ENCODE measurements at places on chromosomes 13 and 19. TPM values are rescaled to one million over a fixed set of nuclear protein-coding genes. Genes with fewer than 3 reads are reported as not detected.

GRCh38 chr19:17302391-17303166 is 646 bp downstream of the ABHD8 start:
- DNase-seq = no peak

DNA sequence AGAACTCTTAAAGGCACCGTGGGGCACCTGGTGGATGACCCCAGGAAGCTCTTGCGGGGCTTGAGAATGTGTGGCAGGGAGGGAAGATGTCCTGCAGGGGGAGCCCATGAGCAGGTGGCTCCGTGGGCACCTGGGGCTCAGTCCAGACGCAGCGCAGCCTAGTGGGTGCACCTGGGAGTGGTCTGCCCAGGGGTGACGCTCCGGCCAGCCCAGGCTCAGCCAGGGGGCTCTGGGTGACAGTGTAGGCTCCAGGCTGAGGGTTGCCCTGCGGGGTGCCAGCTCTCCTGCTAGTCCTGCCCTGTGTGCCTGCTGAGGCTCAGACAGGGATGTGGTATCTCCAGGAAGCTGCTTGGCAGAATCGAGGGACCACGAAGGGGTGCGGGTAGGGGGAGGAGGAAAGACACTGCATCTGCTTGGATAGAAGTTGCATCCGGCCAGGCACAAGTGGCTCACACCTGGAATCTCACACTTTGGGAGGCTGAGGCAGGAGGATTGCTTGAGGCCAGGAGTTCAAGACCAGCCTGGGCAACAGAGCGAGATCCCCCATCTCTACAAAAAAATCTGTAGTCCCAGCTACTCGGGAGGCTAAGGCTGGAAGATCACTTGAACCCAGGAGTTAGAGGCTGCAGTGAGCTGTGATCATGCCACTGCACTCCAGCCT is 15.0 kb upstream of the PGLS start:
- peak; percentile 84 for DNase-seq

DNA sequence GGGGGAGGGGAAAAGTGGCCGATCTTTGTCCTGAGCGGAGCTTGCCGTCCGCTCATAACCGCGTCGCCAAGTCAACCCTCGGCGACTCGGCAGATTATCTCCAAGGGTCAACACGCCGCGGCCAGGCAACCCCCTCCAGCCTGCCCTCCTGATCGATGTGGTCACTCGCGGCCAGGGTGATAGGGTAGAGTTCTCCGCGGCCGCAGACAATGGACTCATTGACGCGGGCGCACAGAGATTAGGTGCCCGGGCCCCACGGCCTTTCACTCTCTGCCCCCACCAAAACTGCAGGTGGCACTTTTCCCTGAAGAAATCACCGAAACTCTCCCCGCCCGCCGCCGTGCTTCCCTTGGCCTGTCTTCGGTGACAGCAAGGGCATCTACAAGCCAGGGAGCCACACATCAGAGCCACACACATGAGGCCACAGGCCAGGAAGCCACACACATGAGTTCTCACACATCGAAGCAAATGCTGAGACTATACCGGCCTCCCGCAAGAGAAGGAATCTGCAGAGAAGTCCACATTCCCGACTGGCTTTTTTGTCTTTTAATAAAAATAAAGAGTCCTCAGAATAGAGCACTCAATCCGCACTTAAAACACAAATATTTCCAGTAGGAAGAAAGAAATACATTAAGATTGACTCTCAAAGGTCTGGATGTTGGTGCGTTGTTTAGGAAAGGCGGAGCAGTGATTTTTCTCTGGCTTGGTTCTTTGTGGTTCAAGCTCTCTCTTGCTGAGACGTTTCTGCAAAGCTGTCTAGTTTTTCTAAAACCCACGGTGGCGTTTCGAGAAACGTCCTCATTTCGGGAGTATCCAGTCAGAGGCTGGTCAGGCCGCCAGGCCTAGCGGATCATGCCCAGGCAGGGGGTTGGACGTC is 1.5 kb upstream of the PDX1 start:
- DNase-seq = no peak

GRCh38 chr13:113427562-113428468 is 25.5 kb downstream of the ADPRHL1 start:
- DNase-seq = no peak

Gene TRAPPC6A
- 26.9 TPM for total RNA-seq

GRCh38 chr19:30338878-30339623 is 33.1 kb upstream of the ZNF536 start:
- DNase-seq = no peak
